ENCODE measurements at places on chromosomes 7 and 10.

GRCh38 chr10:14247377-14248116, 83.2 kb downstream of the FRMD4A start:
- no peak for DNase-seq

- no peak for DNase-seq
Measured at GRCh38 chr7:148153616-148154284, 436.8 kb upstream of the C7orf33 start.

GRCh38 chr10:1395481-1396296, 339.5 kb downstream of the WDR37 start:
- no peak for DNase-seq

DNA sequence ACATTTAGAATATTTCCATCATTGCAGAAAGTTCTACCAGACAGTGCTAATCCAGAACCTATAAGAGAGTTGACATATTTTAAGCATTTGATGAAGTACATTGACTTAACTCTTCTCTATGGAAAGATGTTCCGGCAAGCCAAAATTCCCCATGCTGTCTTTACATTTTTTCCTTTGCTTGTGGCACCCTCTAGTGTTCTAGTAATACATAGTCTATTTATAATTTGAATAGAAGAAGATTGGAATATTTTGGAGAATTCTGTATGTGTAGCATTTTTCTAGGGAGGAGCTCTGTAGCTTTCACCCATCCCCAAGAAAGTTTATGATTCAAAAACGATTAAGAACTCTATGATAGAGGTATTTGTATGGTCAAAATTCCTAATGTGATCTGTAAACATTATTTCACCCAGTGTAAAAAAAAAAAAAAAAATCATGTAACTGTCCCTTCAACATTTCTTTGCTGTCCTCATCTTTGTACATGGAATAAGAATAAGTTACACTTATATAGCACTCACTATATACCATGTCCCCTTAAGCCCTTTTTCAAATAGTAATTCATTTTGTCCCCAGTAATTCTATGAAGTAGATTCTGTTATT, 33.2 kb downstream of the NRF1 start:
- peak; percentile 4 for DNase-seq

GRCh38 chr7:79453558-79454360, at the start of gene MAGI2:
Gene MAGI2, minus strand, starts transcription at chr7:79453667. Its CDS starts 347 bp downstream, at chr7:79453320.
- no peak for DNase-seq

DNA sequence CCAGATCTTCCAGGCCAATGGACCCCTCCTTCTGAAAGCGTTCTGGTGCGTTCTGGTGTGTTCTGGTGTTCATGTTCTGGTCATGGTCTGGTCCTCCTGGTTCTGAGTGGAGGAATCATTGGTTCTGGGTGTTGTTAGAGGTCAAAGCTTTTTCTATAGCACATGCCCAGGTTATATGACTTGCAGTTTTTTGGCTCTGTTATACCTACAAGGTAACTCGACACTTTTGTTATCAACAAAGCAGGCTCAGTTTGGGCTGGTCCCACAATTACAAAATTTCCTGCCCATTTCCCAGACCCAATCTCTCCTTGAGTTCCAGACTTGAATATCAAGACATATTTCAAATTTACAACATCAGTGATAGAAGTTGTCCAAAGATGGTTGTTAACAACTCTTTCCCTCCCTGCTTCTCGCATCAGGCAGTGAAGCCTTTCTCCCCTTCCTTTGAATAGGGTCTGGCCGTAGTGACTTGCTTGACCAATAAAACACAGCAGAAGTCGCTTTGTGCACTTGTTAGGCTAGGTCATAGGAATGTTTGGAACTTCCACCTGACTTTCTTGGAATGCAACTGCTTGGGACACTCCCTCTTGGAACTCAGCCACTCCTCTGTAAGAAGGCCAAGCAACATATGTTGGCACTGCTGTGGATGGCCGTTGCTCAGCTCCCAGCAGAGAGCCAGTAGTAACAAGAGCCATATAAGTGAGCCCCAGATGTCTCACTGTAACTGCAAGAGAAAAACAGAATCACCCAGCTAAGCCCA, 83.1 kb upstream of the STEAP1B start:
- DNase-seq = no peak

- DNase-seq = no peak
Measured at GRCh38 chr7:154306036-154306435, 253.8 kb downstream of the DPP6 start.

Measured in central memory CD4-positive, alpha-beta T cell (primary cell).